ENCODE measurements at places on chromosomes 12 and 14. TPM values are rescaled to one million over a fixed set of nuclear protein-coding genes. Genes with fewer than 3 reads are reported as not detected.

DNA sequence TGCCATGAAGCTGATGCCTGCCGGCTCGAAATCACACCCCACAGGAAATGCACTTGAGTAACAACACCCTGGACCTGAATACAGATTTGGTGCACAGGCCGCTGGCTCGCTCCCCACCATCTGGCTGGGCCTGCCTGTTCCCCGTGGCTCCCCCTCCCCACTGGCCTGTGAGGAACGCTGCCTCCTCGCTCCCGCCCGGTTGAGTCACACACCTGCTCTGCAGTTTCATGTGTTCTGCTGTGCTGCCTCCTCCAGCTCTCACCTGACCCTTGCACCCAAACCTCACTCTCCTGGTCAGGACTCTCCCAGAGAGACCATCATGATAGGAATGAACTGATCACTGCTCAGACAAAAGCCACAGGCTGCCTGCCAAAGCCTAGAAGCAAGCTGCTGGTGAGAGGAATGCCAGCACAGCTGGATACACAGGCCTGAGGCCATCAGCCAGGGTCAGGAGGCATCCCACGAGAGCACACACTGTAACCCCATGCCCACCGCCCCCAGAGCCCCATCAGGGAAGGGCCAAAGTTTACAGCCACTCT lies 3.8 kb upstream of the SIVA1 start:
- DNase-seq: no peak

DNA sequence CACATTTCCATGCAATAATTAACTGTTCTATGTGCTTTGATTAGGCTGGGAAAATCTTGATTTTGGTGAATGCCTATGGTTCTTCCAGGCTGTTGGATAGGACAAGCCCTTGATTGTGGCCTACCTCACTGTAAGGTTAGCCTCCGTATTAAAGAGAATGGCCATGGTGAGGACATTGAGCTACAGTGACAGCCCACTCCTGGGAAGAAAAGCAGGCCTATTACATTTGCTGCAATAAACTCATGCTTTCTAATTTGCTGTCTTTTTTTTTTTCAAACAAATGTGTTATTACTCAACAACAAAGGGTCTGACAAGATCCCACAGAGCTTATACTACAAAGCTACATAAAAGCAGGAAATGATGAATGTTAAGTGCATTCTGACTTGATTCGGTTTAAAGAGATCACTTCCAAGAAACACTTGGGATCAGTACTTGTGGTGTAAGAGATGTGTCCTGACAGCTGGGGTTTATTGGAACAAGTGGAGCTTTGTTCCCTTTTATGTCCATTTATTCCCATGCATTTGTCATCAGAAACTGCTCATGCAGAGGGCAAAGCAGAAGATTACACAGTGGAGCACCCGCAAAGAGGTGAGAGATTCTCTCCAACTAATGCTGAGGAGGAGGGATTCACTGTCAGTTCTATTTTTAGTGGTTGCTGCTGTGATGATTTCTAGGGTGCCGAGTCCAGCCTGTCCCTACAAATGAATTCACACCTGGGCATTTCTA lies 29.1 kb upstream of the KCNK10 start:
- no peak for DNase-seq

DNA sequence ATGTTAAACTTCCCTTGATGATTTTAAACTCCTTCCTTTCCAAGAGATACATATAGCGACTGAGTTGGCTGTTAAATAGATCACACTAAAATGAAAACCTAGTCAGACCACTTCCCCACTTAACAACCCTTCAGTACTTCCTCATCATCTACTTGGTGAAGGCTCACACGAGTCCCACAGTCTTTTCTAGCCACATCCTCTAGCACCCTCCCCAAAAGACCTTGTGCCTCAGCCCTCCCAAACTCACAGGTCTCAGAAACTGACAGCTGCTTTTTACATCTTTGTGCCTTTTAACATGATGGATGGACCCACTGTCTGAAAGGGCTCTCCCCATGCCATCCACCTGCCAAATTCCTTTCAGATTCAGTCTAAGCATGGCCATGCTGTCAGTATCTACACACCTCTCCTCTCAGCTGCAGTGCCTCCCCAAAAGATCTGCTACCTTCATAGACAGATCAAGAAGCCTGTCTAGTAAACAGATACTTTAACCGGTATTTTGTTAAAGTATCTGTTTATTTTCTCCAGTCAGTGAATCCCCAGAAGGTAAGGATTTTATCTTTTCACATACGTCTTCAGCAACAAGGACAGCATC lies 65.1 kb upstream of the GPHB5 start:
- peak; percentile 17 for DNase-seq

DNA sequence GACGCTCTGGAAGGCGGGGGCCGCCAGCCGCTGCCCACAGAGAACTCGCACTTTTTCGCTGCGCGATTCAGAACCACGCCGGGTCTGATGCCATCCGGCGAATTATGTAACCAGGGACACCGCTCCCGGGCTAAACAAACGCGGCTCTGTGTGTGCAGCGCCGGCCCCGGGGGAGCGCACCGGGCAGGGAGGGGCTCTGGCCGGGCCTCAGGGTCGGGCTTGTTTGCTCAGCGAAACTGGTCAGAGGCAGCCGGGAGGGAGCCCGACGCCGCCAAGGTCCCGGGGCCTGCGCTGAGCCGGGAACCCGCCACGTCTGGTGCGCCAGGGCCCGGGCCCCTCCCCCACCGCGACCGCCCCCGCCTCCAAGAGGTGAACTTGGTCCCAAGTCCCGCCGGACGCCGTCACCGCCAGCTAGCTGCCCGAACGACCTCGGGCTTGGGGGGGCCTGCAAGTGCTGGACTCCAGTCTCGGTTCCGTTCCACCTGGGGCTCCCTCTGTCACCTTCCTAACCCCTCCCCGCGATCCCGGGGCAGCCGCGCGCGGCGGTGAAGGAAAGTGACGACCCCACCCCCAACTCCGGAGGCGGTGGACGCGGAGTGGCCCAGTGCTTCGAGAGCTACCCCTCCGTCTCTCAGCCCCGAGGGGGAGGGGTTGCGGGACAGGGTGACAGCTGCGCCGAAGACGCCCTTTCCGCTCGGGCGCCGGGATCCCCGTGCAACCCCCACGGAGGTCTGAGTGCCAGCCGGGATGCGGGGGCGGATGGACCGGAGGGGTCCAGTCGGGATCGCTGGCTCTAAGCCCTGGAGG lies 848 bp downstream of the CTDSP2 start:
- no peak for DNase-seq

- DNase-seq: no peak
These were observed 8.1 kb downstream of the GPX2 start for GRCh38 chr14:64934338-64934929.

- DNase-seq: no peak
These were observed 285.3 kb downstream of the DPF3 start for GRCh38 chr14:72608391-72609204.

- DNase-seq: no peak
These were observed 99.1 kb downstream of the FIGNL2 start for GRCh38 chr12:51749206-51749985.

- no peak for DNase-seq
These were observed 28.0 kb downstream of the DAO start for GRCh38 chr12:108907839-108908351.

DNA sequence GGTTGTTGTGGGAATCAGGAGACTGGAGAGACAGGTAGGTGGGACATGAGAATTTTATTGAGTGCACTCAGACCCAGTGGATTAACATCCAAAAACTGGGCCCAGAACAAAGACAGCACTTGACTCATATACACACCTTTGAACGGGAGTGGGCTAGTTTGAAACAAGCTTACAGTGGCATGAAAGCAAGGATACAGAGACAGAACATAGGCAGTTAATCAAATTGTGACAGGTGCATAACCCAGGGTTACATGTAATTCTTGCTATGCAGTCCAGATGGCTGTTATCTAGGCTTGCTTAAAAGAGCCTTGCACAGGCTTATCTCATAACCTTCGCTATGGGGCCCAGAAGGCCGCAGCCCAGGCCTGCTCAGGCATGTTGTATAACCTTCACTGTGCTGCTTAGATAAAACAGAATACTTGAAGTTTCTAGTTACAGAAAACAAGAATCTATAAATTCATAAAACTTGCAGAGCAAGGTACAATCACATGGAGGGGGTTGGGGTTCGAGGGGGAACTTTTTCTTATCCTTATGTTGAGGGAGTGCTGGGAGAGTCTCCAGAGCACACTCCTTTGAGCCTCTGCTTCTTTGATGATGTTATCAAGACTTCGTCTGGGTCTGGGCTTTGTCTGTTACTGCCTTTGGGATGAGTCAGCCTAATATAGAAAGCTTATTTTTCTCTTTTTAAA lies 81.7 kb downstream of the TNFAIP2 start:
- no peak for DNase-seq

GRCh38 chr14:28677381-28677780 lies 89.2 kb upstream of the FOXG1 start:
- DNase-seq: no peak

DNA sequence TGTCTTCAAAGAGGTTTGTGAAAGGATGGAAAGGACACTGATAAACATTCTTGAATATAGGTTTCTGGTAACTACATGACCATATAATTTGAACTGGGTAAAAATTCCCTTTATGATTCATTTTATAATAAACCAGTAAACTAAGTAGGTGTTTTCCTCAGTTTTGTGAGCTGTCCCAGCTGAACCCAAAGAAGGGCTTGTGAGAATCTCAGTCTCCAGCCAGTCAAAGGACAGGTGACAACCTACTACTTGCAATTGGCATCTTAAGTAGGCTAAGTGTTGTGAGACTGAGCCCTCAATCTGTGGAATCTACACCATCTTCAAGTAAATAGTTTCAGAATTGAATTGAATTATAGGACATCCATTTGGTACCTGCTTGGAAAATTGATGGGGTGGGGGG lies 75.2 kb downstream of the MYF5 start:
- DNase-seq: no peak

- DNase-seq: peak; percentile 84
These were observed 29.1 kb downstream of the SH2B3 start for GRCh38 chr12:111434680-111435338.

DNA sequence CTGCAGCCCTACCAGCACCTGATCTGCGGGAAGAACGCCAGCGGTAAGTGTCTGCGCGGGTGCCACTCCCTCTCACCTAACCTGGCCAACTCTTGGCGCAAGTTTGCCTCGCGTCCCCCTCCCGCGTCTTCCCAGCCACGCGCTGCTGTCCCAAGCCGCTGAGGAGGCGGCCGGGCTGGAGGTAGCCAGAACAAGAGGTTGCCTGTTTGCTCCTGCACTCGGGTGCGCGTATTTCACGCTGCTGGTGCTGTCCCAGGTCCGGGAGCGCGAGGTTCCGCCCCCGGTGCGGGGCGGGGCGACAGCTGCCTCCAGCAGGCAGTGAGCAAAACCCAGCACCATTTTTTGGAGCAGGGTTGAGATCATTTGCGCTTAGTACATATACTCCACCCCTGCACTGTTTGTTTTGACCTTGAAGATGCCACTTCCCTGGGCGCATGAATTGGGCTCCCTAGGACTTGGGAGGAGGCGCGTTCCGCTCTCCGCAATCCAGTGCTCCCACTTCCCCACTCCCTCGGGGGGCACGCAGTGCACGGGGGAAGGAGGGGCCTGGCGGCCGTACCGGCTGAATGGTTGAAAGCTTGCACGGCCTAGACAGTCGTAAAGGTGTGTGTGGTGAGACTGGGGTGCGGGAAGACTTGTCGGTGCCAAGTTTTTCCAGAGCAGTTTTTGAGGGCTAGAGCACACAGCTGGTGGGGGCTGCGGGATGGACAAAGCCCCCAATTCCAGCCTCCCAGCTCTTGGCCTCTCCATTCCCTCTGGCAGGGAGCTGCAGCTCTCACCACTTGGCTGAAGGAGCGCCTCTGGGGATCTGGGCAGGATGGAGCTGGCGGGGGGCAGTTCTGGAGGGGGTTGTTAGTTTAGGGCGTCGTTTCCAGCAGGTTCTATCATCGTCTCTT lies 226.9 kb upstream of the CRY1 start:
- DNase-seq: no peak

GRCh38 chr12:73361156-73361863 lies 1089.1 kb downstream of the TRHDE start:
- DNase-seq: no peak

DNA sequence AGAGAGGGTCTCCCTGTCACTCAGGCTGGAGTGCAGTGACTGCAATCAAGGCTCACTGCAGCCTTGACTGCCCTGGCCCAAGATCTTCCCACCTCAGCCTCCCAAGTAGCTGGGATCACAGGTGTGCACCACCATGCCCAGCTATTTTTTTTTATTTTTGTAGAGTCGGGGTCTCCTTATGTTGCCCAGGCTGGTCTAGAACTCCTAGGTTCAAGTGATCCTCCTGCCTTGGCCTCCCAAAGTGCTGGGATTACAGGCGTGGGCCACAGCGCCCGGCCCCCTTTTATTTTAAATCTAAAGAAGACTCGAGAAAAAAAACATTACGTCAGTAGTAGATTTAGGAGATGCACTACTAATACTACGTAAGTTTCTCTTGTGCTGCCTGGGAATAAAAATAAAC lies 14.3 kb downstream of the FOS start:
- DNase-seq: no peak

DNA sequence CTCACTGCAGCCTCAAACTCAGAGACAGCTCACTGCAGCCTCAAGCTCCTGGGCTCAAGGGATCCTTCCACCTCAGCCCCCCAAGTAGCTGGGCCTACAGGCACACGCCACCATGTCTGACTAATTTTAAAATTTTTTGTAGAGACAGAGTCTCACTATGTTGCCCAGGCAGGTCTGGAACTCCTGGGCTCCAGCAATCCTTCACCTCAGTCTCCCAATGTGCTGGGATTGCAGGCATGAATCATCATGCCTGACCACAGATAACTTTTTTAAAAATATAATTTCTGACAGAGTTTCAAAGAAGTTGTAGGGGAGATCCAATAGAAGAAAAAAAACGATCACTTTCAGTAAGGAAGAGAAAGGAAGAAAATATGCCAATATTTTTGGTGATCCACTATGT lies 189.7 kb upstream of the CDKN3 start:
- DNase-seq: no peak

GRCh38 chr12:59185295-59185694 lies 265.0 kb upstream of the LRIG3 start:
- DNase-seq: no peak

DNA sequence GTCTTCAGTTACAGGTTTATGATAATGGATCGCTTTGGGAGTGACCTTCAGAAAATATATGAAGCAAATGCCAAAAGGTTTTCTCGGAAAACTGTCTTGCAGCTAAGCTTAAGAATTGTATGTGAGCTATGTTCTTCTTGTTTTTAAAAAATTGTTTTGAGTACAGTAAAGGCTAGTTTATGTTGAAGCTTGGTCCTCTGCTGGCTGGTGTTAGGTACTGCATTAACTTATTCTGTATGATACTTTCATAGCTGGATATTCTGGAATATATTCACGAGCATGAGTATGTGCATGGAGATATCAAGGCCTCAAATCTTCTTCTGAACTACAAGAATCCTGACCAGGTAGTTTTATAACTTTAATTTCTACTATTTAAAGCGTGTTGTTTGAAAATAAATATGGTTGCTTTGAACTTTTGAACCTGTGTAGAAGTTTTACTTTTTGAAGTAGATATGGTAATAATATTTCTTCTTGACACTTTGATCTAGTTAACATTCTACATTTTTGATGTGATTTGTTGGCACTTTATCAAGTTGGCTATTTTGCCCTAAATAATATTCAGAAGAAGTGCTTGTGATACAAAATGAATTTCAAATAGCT lies 55.7 kb downstream of the VRK1 start:
- DNase-seq: peak; percentile 4

The GDF3 gene
- total RNA-seq: not detected

The LMNTD1 gene
- total RNA-seq: not detected

The NTF3 gene
- not detected for total RNA-seq

The SDSL gene
- total RNA-seq: 1.3 TPM

Measured in GM12878 (cell line).